ENCODE measurements at places on chromosomes 2 and 18.

GRCh38 chr2:25714740-25715139 lies 41.4 kb upstream of the DTNB start:
- DNase-seq, result no peak

- no peak for DNase-seq
Observed at GRCh38 chr18:50578030-50578429, 18.1 kb downstream of the MAPK4 start.

DNA sequence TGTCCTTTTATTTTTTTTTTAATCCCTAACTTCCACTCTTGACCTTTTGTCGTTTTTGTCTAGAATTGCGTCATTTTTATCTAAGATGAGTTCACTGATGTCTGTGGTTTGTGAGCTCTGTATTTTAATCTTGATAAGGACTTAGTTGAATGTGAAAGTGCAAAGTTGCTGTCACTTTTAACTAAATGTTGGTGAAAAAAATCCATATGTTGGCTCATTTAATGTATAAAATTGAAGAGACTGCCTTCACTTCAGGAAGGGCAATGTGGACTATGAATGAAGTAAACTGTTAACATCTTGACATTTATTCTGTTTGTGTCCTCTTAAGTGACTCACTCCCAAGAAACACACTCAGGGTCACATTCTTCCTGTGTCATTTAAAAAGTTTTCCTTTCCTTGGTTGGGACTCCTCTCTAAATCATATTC lies 256.6 kb upstream of the RASGRP3 start:
- DNase-seq, result no peak

GRCh38 chr2:177093371-177093770 lies 119.2 kb upstream of the HNRNPA3 start:
- DNase-seq, result no peak

GRCh38 chr18:60499675-60500074 lies 127.1 kb upstream of the MC4R start:
- no peak for DNase-seq

DNA sequence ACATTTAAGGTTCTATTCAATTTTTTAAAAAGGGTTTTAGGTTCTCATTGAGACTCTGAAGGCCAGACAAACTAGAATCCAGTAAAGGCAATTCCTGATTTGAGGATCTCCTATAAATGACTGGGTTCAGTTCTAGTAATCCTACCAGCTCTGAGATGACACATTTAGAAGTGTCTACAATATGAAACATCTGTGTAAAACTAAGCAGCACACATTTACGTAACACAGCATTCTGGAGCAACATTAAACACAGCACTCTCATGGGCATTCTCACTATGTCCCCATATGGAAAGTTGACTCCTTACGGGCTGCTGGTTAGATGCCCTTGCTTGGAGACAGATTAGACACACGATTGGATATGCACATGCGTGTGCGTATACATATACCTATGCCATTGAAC lies 114.4 kb downstream of the ZNF385B start:
- DNase-seq, result no peak

All from cardiac muscle cell (in vitro differentiated cells and primary cell).